Mesothelial cell of epicardium (in vitro differentiated cells): ENCODE measurements at places on chromosomes 1 and 21. TPM values are rescaled to one million over a fixed set of nuclear protein-coding genes. Genes with fewer than 3 reads are reported as not detected.
A peak's percentile ranks its signal among the peaks of the same experiment; 100 is the strongest.

The TDRD10 gene
- 0.18 to 0.69 TPM (median 0.31 TPM) in 3 replicates for total RNA-seq

The ITGB2 gene
- 0.61 to 1.4 TPM (median 0.74 TPM) in 3 replicates for total RNA-seq

The FAM131C gene
- 1.6 to 1.9 TPM (median 1.7 TPM) in 3 replicates for total RNA-seq

The WNT4 gene
- 34.9 to 41.2 TPM (median 38.7 TPM) in 3 replicates for total RNA-seq

The VHLL gene
- total RNA-seq, result 0.42 TPM in 1 of 3 replicates, not detected in the others

The LAMB3 gene
- total RNA-seq, result 34.7 to 37.0 TPM (median 37.0 TPM) in 3 replicates

The KRTAP26-1 gene
- not detected in 3 replicates for total RNA-seq

DNA sequence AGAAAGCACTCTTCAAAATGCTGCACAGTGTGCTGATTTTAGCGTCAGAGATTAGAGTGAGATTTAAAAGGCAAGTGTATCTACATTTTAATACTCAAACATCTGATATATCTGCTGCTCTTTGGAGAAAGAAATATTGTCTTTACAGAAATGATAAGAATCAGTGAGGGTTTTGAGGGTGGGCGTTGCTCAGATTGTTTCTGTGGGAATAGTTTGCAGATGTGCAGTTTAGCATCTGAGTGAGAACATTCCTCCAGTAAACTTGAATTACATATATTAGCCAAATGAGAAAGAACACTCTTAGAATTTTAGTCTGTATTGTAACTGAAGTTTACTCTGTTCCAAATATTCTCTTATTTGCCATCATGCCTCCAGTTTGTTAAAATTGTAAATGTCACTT, 549.2 kb downstream of the NEGR1 start:
- DNase-seq, result no peak
- H3K27ac ChIP-seq, result no peak overlapping the region
- H3K4me1 ChIP-seq, result peaks cover 6% of the 10 kb centered on the region
- H3K27me3 ChIP-seq, result peaks cover 4% of the 10 kb centered on the region
- H3K36me3 ChIP-seq, result no peaks in the 10 kb centered on the region

DNA sequence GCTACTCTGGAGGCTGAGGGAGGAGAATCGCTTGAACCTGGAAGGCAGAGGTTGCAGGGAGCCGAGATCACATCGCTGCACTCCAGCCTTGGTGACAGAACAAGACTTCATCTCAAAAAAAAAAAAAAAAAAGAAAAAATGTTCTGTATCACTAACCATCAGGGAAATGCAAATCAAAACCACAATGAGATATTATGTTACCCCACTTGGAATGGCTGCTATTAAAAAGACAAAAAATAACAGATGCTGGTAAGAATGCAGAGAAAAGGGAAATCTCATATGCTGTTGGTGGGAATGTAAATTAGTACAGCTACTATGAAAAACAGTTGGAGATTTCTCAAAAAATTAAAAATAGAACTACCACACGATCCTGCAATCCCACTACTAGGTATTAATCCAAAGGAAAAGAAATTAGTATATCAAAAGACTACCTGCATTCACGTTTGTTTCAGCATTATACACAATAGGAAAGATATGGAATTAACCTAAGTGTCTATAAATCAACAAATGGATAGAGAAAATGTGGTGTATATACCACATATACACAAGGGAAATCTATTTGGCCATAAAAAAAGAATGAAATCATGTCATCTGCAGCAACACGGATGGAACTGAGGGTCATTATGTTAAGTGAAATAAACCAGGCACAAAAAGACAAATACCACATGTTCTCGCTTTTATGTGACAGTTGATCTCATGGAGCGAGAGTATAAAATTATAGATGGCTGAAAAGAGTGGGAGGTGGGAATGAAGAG, 62.6 kb downstream of the ABL2 start:
- DNase-seq, result no peak
- H3K4me1 ChIP-seq, result peaks cover 13% of the 10 kb centered on the region
- H3K27me3 ChIP-seq, result no peaks in the 10 kb centered on the region
- peaks cover 2% of the 10 kb centered on the region for H3K36me3 ChIP-seq

DNA sequence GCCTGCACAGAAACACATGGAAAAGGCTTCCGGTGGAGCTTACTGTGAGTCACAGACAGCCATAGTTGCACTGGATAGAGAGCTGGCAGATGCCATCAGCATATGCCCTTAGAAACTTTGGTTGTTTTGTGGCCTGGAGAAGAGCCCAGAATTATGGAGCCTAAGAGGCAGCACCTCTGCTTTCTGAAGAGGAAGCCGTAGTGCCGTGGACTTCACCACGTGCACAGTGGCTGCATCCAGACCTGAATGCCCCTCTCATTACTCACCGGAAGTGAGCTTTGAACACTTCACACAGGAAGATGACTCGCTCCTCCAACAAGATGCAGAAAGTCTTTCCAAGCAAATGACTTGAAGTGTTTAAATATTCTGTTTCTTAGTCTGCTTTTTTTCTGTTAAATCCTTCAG, 28.4 kb downstream of the JUN start:
- no peaks in the 10 kb centered on the region for H3K27me3 ChIP-seq
- no peak overlapping the region for H3K4me3 ChIP-seq
- DNase-seq, result no peak
- H3K36me3 ChIP-seq, result no peaks in the 10 kb centered on the region

- H3K4me1 ChIP-seq, result peaks cover 5% of the 10 kb centered on the region
- no peaks in the 10 kb centered on the region for H3K27me3 ChIP-seq
- no peak for DNase-seq
These were observed 31.2 kb upstream of the COQ8A start for GRCh38 chr1:226908913-226909312.

DNA sequence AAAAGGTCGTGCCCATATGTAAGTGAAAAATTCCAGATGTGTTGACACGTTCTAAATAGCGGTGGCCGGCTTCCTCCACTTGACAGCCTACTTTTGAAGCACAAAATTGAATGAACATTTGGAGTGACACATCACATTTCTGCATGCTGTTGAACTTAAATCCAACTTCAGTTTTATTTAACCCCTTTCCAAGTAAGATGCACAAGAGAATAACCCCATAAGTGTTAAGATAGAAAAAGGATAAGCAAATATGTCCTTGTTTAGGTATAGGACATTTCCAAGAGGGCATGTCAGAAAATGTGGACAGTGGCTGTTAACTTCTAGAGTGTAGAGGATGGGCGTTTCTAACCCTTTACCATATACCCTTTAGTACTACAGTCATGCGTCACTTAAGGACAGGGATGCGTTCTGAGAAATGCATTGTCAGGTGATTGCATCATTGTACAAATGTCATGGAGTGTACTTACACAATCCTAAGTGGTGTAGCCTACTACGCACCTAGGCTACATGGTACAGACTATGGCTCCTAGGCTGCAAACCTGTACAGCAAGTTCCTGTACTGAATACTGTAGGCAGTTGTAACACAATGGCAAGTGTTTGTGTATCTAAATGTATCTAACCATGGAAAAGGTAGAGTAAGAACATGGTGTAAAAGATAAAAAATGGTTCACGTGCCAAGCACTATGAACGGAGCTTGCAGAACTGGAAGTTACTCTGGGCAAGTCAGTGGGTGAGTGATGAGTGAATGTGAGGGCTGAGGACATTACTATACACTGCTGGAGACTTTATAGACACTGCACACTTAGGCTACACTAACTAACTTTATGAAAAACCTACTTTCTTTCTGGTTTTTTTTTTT, 9.3 kb upstream of the FAM89A start:
- peaks cover 47% of the 10 kb centered on the region for H3K27me3 ChIP-seq
- H3K4me1 ChIP-seq, result peaks cover 14% of the 10 kb centered on the region
- DNase-seq, result no peak
- H3K4me3 ChIP-seq, result no peak overlapping the region

DNA sequence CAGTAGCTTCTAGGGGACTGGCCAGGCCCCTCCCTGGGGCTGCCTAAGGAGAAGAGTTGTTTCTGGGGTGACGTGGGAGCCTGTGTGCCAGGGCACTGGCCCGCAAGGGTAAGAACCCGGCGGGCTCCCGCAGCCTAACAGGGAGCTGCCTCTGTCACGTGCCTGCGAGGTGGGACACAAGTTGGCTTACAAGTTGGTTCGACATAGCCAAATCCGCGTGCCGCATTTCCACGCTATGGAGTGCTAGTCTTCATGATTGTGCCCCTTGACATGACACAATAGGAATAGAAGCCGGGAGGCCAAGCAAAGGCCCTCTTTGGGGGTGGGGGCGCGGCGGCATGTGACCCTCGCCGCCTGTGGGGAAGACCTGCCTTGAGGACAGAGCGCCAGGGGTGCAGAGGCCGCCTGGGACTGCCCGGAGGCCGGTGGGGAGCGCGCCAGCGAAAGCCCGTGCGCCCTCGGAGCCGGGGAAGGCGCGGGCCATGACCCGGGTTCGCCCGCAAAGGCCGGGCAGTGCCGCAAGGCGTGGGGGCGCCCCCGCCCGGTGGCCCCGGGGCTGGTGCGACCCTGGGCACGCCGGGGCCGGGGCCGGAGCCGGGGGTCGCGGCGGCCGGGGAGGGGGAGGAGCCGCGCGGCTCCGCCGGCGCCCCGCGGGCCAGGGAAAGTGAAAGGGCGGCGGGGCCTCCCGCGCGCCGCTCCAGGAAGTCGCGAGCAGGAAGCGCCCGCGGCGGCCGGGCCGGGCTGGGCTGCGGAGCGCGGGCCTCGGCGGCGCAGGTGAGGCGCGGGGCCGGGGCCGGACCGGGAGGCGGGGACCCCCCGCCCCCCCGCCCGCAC, at the start of gene SLC37A1:
Gene SLC37A1 (plus strand): TSS at position 702 of the 834 bp plus-strand sequence. CDS start 4,603 bp downstream, outside the sequence.
- peaks cover 50% of the 10 kb centered on the region for H3K4me1 ChIP-seq
- no peak for DNase-seq
- peak within 1 kb of the TSS; percentile 49 for H3K27ac ChIP-seq

DNA sequence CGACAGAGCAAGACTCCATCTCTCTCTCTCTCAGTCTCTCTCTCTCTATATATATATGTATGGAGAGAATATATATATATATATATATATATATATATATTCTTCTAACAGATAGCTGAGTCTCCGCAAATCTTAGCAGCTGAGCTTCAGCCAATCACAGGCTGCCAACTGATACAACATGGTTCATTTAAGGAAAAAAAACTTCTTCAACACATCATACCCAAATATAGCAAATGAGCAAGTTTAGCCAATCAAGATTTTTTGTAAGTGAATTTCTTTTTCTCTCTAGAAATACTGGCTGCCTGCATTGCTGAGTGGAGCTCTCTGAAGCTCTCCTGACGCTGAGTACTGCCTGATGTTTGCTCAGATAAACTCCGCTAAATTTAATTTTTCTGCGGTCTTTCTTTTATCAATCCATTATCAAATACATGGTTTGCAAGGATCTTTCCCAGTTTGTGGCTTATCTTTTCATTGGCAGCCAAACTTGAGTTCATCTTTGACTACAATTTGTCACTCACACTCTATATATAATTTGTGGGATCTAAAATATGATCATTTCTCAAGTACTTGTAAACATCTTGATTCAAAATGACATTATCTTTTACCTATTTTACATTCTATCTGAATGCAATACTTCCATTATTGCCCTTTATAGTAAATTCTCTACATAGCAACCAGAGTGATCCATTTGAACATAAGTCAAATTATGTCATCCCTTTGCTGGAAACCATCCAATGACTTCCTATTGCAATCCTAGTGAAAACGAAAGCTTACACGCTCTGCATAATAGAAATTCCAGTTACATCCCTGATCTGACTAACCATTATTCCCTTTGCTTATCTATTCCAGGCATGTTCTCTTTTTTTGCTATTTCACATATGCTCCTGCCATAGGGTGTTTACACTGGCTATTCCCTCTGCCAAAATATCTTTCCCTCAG, 2131.7 kb downstream of the MRPL39 start:
- H3K4me1 ChIP-seq, result peaks cover 7% of the 10 kb centered on the region
- no peaks in the 10 kb centered on the region for H3K36me3 ChIP-seq

DNA sequence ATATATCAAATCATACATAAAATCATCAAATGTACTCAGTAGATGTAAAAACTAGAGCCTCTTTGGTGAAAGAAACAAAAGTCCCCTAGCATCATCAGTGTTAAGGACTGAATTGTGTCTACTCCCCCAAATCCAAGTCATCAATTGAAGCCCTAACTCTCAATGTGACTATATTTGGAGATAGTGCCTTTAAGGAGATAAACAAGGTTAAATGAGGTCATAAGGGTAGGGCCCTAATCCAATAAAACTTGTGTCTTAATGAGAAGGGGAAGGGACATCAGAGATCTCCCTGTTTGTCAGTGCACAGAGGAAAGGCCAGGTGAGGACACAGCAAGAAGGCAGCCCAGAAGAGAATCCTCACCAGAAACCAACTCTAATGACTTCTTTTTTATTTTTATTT, 33.5 kb downstream of the USP24 start:
- H3K4me1 ChIP-seq, result no peaks in the 10 kb centered on the region
- H3K27me3 ChIP-seq, result no peaks in the 10 kb centered on the region
- H3K27ac ChIP-seq, result no peak overlapping the region
- no peak for DNase-seq

GRCh38 chr1:167440776-167441175, 77.6 kb downstream of the CD247 start:
- H3K36me3 ChIP-seq, result no peaks in the 10 kb centered on the region
- H3K27me3 ChIP-seq, result peaks cover 54% of the 10 kb centered on the region
- no peak for DNase-seq
- H3K4me1 ChIP-seq, result no peaks in the 10 kb centered on the region
- no peak overlapping the region for H3K27ac ChIP-seq

DNA sequence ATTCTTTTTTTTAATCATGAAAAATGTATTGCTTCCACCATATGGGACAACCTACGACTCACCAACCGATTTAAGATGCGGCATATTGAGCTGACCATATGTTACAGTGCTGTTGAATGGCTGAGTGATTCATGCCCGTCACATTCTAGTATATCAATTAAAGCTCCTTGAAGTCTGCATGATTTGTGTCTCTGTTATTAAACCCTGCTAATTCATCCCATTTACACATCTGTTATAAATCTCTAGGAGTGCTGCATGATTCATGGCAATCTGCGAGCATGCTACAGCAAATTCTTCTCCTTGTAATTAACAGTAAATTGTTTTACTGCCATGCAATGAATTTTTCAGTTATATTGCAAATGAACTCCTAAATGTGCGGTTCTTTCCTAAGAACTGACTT, 239.8 kb downstream of the USH2A start:
- peak overlapping the region; percentile 11 for H3K4me3 ChIP-seq
- H3K27me3 ChIP-seq, result no peaks in the 10 kb centered on the region
- peaks cover 31% of the 10 kb centered on the region for H3K4me1 ChIP-seq
- H3K27ac ChIP-seq, result peak overlapping the region; percentile 14
- DNase-seq, result no peak

DNA sequence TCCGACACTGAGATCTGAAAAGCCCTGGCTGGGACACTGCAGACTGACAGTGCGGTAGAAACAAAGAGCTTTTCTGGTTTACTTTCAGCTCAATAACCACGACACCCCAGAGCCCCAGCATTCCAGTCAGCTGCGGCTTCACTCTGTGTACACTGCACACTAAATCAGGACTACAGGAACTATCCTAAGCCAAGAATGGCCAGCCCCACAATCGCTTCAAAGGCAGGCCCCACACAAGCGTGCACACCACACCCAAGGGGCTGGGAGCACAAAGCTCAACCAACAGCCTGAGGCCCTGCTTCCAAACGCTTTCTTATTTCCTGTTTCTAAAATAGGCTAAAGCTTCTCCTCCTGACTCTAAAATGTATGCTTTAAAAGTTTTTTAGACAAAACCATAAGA, 28.4 kb downstream of the URB1 start:
- no peaks in the 10 kb centered on the region for H3K27me3 ChIP-seq
- peak overlapping the region; percentile 9 for H3K27ac ChIP-seq
- H3K36me3 ChIP-seq, result peaks cover 52% of the 10 kb centered on the region

GRCh38 chr1:225482421-225482950, 54.6 kb upstream of the LBR start:
- peak overlapping the region; percentile 65 for H3K27ac ChIP-seq
- DNase-seq, result no peak
- no peaks in the 10 kb centered on the region for H3K36me3 ChIP-seq
- peaks cover 5% of the 10 kb centered on the region for H3K27me3 ChIP-seq
- peaks cover 16% of the 10 kb centered on the region for H3K4me1 ChIP-seq
